ENCODE measurements at places on chromosomes 3 and 15. TPM values are rescaled to one million over a fixed set of nuclear protein-coding genes. Genes with fewer than 3 reads are reported as not detected.
A peak's percentile ranks its signal among the peaks of the same experiment; 100 is the strongest.

DNA sequence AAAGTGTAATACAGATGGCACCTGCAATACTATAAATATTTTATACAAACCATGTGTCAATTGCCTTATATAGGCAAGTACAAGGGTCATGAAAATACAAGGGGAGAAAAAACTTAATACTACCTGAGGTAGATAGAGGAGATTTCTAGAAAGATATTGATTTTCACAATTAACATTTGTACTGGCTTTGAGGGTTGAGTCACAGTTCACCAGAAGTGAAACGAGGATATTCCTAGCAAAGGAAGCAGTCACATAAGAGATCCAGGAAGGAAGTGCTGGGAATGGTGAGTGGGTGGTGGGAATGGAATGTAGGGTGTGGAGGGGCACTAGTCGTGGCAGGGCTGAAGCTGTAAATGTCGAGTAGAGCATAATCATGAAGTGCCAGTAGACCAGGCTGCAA is 108.7 kb downstream of the P2RY1 start:
- no peak for DNase-seq

- no peak for DNase-seq
These were observed 55.6 kb upstream of the FLNB start for GRCh38 chr3:57952651-57953050.

DNA sequence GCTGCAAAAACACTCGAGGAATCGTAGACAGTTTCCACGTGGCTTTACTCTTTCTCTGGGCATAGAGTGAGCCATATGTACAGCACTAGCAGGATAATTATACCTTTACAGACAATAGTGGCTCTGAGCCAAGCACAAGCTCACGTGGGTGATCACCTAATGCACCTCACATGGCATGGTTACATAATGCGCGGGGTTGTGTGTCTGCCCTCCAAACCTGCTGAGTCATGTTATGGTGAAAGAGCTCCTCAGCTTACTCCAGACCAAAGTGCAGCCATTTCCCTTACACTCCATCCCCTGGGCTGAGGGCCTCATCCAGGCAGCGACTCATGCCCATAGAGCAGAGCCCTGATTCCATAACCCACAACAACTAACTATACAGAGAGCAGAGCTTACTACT is 1458.4 kb upstream of the CADM2 start:
- DNase-seq, result no peak

GRCh38 chr3:169390271-169390670 is 273.2 kb downstream of the MECOM start:
- DNase-seq, result no peak

DNA sequence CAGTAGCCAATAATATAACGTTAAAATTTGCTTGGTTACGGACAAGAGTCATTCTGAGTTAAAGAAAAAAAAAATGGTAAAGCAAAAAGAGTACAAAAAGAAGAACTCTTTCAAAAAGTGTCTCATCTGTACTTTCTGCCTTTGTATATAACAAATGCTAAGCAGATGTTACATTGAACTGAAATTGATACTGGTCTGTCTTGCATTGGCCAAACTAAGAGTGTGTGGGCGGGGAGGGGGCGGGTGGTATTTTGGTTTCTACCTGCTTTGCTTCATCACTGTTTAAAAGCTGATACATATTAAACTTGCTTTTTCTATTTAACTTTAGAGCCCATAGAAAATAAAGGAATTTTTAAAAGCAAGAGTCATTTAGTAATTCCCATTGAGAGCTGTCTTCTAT is 215.0 kb upstream of the THBS1 start:
- DNase-seq, result no peak

DNA sequence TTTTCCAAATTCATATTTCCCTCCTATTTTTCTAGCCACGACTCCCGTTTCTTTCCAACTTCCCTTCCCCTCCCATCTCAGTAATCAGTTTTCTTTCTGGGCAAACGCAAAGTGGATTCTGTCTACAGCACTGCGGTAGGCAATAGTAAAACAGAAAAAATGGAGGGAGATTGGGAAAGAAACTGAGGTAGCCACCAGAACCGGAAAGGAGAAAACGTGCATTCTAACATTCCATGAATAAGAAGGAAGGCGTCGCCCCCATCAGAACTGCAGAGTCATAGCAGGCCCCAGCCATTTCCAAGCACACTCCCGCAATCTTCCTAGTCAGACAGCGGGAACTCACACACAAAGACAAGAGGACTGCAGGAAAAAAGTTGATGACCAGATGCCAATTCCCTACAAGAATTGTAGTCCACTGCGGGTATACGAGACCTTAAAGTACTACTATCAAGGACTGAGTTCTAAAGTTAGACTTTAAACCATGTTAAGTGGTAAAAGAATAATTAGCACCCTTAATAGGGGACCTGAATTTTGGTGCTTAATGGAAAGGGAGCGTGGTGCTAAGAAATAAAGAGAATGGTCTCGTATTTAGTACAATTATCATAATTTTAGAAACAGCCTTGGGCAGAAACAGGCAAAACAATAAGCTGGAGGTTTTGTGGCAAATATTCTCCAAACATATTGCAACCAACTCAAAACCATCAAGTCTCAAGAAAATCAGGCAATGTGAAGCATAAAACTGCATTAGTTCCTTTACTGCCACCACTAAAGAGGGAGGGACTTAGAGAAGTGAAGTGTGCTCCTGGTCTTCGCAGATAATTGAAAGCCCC is 1.4 kb downstream of the PFN2 start:
- peak; percentile 47 for DNase-seq

DNA sequence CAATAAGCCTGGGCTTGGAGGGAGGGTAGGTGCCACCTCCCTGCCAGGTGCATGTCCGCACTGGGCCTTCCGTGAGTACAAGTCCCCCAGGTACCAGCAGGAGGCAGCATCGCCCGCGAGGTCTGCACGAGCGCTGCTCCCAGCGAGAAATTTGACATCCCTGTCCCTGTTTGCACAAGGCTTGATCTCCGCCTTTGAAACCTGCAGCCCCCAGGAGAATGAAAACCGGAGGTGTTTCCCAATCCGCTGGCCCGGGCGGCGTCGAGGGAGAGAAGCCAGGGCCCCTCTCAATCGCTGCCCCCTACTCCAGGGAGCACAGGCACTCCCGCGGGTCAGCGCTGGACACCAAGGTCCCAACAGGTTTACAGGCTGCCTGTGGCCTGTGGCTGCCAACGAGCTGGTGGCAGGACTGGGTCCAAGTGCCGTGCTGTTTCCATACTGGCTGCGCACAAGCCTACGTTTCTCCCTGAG is 961 bp downstream of the HAPLN3 start:
- DNase-seq, result peak; percentile 66

Gene RNU5B-1
- polyA plus RNA-seq, result not detected

- no peak for DNase-seq
These were observed 318.9 kb upstream of the CHRM5 start for GRCh38 chr15:33649217-33649933.

Gene SAXO2
- polyA plus RNA-seq, result 0.32 TPM

GRCh38 chr15:70436428-70436827 is 326.9 kb downstream of the UACA start:
- DNase-seq, result no peak

Gene CNTN3
- polyA plus RNA-seq, result 2.7 TPM

DNA sequence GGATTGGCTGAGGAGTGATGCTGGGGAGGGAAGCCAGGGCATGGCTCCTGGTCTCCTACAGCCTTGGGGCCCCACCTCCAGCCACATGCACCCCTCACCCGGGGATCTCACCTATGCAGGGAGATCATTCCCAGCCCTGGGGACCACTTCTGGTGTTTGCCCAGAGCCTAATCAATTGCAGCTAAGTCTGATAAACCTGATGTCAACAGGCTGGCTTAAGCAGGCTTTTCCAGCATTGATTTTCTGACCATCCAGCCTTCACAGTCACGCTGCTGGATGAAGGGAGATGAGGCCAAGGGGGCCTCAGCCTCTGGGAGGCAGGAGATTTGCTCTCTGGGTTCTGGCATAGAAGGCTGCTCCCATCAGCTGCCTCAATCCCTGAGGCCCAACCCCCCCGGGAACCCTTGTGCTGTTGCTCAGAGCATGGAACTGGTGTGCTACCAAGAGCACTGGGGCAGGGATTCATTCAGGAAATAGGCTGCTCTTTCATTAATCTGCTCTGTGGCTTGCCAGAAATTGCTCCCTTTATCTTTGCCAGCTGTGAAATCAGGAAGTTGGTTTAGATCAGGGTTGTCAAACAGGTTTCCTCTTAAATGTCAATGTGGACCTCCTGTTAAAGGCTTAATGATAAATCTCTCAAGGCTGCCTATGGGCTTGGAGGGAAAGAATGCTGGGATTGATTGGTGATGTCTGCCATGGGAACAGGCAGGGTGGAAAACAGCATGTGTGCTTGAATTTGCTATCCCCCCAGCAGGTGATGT is 19.0 kb downstream of the FAM3D start:
- no peak for DNase-seq

Gene SIAH2
- 7.1 TPM for polyA plus RNA-seq

- DNase-seq, result no peak
These were observed 420.5 kb downstream of the EPHB1 start for GRCh38 chr3:135215516-135215915.

DNA sequence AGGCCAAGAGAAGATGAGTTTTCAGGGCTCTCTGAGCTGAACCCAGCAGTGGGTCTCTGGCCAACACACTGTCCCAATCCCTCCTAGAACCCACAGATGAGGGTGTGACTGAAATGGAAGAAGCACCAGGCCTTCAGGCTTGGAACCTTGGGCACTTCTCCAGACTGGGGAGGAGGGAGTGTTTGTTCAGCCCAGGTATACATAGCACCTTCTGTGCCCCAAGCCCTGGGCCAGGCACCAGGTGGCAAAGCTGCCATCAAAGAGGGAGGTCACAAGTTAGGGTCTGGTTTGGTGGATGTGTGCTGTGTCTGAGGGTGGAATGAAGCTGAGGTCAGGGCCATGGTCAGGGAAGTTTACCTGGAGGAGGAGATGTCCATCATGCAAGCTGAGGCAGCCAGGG is 15.8 kb upstream of the RHO start:
- no peak for DNase-seq

Gene PDCD7
- polyA plus RNA-seq, result 10.6 TPM

- no peak for DNase-seq
These were observed 268.0 kb upstream of the TBL1XR1 start for GRCh38 chr3:177465257-177465642.

- no peak for DNase-seq
These were observed 340.3 kb downstream of the FOXP1 start for GRCh38 chr3:71243229-71243628.

- DNase-seq, result no peak
These were observed 84.6 kb upstream of the SLC7A14 start for GRCh38 chr3:170670504-170670903.

Gene CIB1
- polyA plus RNA-seq, result 78.2 TPM

DNA sequence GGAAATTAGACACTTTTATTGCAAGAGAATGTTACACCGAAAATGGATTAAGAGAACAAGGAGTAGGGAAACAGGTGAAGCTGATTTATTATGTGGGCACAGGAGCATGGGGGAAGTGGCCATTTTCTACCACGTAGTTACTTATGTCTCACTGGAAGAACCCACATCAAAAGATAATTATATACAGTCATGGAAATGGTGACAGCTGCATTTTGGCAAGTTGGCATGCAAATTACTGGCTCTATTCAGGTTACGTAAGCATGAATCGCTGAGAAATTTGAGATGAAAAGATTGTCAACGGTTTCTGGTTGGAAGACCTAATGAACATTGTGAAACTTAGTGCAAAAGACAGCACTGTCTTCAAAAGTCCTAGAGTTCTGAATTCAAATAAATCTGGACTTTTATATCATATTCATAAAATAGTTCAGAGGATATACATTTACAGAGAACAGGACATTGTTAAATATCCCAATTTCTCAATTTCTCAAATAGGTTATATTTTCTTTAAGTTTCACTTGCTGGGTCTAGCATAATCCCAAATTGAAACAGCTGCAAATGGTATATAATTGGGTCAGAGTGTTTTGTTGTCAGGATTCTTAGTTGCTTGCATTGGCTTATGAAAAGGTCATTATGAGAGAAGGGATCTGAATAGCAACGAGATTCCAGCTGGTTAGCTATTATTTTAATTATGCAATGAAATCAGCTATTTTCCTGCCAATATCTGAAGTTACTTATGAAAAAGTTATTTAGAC is 567.8 kb downstream of the ZPLD1 start:
- DNase-seq, result no peak

GRCh38 chr3:186311441-186311840 is 50.6 kb downstream of the DGKG start:
- no peak for DNase-seq

Gene PTH1R
- 6.5 TPM for polyA plus RNA-seq

DNA sequence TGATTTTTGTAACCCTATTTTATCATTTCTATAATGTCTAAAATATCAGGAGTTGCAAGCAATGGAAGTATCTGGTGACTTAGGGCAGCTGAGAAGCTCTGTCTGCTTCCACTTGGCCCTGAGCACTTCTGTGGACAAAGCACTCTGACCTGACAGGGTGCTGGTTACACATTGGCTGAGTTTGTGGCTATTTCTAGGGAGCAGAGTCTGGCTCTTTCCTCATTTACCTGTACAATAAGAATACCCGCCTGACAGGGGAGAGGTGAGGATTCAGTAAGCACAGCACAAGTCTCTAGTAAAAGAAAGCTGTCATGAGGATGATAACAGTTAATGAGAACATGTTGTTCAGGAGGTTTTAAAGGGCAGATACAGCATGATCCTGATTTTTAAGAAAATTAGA is 33.3 kb upstream of the SPESP1 start:
- no peak for DNase-seq

Gene MDFIC2
- polyA plus RNA-seq, result not detected

Gene LRRC15
- polyA plus RNA-seq, result 0.04 TPM

DNA sequence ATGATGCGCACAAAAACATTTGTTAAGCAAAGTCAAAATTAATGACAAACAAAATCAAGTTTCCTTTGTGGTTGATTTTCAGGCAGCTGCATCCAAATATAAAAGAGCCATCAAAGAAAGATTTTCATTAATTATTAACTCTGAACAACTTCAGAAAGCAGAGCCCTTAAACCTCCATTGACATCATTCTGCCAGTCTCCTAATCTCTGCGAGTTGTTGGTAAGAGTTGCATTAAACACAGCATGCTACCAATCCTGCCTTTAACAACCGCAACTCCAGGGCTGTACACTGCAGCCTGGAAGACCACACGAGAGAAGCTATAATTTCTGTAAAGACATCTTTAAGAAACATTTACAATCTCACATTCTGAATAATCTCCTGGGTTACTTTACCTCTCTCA is 204.6 kb downstream of the NR2F2 start:
- no peak for DNase-seq

DNA sequence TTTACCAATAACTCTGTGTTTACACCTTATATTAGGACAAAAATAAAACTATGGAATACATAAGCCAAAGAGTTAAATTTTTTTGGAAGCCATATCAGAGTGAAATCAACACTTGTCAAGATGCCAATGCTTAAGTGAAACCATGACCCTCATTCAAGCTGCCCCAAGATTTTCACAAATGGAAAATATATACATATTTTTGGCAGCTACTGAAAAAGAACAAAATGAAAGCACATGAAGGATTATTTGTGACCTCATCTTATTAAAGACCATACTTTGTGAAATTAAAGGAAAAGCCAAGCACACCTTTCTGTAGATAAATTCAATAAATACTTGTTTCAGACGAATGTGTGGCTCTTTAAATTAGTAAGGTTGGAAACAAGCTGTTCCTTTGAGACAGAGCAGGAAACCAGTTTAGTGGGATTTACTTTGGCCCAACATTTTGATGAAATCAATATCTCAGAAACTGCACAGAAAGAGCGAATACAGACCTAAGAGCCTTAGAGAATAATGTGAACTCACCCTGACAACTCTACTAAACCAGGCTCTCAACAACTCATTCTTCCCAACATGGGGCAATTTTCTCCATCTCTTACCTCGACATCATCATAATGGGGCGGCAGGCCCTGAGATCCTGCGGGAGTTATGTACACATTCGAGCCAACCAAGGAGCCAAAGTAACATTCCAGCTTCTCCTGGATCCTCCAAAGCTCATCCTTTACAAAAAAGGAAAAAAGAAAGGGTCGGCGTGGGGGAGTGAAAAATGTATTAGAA is 11.1 kb downstream of the RIOX2 start:
- no peak for DNase-seq

Gene ASB14
- 0.01 TPM for polyA plus RNA-seq
